SK-N-DZ (cell line): ENCODE measurements at places on chromosomes 12 and 14.

- DNase-seq, result no peak
Measured at GRCh38 chr12:52268212-52268611, 6.2 kb upstream of the KRT86 start.

DNA sequence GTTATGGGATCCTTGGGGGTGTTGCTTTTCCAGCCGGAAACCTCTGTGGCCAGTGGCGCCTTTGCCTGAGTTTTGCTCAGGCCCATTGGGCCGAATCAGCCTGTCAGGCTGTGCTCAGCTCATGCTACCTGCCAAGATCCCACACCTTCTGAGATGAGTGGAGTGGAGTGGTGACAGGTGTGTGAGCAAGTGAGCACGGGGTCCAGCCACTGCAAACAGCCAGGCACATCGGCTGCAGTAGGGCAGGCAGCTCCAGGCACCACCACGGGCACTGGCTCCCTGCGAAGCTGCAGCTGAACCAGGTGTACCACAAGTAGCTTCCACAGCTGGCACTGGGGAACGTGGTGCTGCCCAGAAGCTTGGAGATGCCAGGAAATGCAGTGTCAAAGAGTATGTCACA lies 21.1 kb upstream of the WDR89 start:
- DNase-seq, result no peak

- DNase-seq, result no peak
Measured at GRCh38 chr12:94938583-94938982, 64.9 kb downstream of the NDUFA12 start.

DNA sequence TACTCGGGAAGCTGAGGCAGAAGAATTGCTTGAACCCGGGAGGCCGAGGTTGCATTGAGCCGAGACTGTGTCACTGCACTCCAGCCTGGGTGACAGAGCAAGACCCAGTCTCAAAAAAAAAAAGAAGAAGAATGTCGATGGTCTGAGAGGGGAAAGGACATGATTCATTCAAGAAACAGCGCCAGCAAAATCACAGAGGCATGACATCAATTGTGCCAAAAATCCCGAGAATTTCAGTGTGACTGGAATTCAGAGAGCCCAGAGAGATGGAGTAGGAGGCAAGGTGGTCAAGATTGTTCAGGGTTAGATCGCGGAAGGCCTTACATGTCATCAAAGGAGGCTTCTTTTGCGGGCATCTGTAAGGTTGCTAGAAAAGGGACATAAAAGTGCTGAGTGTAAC lies 483.3 kb downstream of the VRK1 start:
- DNase-seq, result no peak

GRCh38 chr14:60974090-60974651 lies 6.7 kb downstream of the TRMT5 start:
- no peak for DNase-seq

- DNase-seq, result no peak
Measured at GRCh38 chr14:97458661-97459579, 661.7 kb downstream of the VRK1 start.

GRCh38 chr14:104240434-104241157 lies 102.2 kb downstream of the KIF26A start:
- DNase-seq, result no peak

DNA sequence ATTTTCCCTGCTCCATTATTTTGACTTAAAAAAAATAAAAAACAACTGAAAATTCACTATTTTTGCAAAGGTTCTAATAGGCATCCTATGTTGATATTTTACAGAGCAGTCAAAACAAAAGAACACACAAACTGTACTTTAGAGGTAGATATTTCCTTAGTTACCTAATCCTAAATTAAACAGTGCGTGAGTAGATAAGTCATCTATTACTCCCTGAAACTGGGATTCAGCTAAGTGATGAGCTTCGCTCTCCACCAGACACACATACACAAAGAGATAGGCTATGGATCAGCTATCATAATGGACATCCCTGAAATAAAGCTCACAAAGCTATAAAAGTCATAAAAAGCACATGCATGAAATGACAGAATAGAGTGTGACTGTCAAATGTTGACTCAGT lies 398.7 kb downstream of the SOX5 start:
- no peak for DNase-seq

DNA sequence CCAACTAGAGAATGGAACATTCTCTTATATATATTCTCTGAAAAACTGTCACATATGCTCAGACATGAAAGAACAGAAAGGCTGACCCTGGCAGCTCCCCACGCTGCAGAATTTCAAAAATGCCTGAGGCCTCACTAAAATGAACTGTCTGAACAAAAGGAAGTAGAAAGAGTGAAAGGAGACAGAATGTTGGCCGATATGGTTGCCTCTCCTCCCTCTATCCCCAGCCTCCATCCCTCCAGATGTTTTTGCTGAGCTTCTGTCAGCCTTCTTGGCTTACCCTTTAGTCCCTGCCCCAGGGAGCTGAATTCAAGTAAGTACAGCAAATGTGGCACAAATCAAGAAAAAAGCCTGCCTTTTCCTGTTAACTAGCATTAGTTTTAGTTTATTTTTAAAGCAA lies 6.9 kb downstream of the SMCO2 start:
- no peak for DNase-seq

DNA sequence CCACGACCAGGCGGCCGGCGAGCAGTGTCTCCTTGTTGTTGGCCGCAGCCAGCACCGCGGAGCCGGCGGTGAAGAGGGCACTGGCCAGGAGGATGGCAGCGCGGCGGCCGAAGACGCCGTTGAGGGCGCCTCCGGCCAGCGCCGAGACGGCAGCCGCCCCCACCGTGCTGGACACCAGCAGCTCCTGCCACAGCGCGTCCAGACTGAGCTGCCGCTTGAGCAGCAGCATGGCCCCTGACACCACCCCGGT lies 691 bp downstream of the SLC2A13 start:
- no peak for DNase-seq
